ENCODE measurements at places on chromosomes 5 and 9.

DNA sequence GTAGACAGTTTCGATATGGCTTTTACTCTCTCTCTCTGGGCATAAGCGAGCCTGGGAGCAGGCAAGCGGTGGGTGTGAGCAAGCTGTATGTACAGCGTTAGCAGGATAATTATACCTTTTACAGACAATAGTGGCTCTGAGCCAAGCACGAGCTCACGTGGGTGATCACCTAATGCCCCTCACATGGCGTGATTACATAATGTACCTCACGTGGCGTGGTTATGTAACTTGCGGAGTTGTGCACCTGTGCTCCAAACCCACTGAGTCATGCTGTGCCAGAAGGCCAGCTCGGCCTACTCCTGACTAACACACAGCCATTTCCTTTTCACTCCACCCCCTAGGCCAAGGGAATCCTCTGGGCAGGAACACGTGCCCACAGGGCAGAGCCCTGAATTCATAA, 797.2 kb downstream of the EFNA5 start:
- DNase-seq: no peak

DNA sequence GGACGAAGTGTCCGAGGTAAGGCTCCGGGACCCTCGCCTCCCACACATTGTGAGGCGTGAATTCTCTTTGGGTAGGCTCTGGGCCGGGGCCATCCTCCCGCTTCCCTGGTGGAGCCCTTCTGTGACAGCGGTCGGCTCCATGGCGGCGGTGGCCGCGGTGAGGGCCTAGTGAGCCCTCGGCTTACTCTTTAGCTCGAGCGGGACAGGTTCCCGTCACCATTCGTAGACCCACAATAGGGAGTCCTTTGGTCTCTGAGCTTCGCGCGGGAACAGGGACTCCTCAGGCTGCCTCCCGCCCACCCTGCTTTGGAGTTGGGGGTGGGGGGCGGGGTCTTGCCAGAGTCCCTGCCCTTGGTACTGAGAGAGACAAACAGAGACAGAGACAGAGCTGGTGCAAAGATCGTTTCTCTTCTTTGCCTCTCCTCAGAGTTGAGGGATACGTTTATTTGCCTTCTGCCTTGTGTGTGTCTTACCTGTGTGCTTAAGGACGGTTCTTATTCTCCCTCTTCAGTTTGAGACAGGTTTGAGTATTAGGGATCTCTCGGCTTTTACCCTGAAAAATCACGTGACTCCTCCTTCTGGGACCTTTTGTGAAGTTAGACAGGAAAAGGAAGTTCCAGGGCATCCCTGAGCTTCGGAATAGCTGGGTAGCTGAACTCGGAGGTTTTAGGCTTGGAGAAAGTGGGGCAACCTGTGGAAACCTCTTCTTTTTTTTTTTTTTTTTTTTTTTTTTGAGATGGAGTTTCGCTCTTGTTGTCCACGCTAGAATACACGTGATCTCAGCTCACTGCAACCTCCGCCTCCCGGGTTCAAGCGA, 833 bp downstream of the ANKHD1 start:
- peak; percentile 23 for DNase-seq

GRCh38 chr9:120071760-120072159, 508.2 kb downstream of the CDK5RAP2 start:
- no peak for DNase-seq

GRCh38 chr5:133247151-133247709, 195.4 kb downstream of the HSPA4 start:
- no peak for DNase-seq

GRCh38 chr9:89036891-89037290, 45.6 kb downstream of the S1PR3 start:
- no peak for DNase-seq

DNA sequence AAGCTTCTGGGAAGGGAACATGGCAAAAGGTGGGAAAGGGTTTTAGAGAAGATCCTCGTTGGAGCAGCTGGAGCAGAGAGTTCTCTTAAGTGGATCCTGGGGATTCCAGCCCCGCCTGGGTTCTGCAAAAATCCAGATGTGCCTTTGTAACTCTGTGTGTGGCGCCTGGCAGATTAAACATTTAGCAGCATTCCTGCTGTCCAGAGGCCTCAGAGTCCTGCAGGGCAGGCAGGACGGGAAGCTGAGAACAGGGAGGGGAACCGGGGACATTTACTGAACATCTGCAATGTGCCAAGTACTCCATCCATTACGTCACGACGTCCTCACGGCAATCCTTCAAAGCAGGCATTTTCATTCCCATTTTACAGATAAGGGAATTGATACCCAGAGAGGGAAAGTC, 6.0 kb downstream of the EIF4E1B start:
- DNase-seq: no peak

- DNase-seq: no peak
Observed at GRCh38 chr5:130316971-130317680, 412.9 kb downstream of the CHSY3 start.

- no peak for DNase-seq
Observed at GRCh38 chr5:116466727-116467464, 107.7 kb downstream of the SEMA6A start.

DNA sequence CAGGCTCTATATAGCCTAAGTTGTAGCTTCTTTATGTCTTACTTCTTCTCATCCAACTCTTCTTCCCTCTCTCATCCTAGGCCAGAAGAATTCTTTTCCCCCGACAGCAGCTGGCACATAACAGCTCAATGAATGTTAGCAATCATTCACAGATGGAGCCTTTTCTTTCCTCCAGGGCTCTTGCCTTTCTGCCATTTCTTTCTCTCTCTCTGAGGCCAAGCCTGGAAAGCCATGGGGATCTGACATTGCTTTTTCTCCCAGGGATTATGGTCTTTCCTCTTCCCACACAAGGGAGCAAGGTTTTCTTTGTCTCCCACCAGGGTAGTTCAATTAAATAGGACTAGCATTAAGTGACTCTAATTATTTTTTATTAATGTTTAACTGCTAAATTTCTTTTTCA, 20.5 kb downstream of the SMIM15 start:
- no peak for DNase-seq

GRCh38 chr9:70641031-70641430, 226.6 kb upstream of the KLF9 start:
- no peak for DNase-seq

DNA sequence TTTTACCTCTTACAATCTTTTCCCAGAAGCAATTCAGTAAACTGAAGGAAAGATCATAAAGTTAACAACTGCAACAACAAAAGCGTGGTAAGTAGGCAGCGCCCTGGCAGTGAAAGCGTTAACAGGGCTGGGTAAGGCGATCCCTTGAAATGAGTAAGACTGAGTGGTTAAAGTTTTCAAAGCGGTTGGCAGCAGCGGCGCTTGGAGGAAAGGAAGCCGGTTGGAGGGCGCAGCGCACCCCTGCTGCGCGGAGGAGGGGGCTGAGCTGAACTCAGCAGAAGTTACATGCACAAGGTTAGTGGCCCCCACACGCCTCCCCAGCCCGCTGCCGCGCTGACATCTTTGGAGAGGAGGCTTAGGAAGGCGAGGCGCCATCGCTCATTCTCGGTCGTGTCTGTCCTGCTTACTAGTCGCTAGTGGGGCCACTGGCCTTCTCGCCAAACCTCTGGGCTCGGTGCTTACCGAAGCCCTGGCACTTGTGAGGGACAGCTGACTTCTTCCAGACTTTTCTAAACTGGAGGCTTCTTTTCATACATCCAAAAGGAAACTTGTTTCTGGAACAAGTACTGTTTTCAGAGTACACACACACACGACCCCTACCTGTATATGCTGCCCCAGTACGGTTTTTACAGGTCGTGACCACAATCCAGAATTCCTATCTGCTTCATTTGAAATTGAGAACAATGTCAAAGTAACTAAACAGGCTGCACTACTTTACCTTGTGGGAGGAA, at the start of gene SH3RF2:
Gene SH3RF2 (plus strand): TSS at position 178 of the 731 bp plus-strand sequence. CDS start 1,351 bp downstream, outside the sequence.
- no peak for DNase-seq

DNA sequence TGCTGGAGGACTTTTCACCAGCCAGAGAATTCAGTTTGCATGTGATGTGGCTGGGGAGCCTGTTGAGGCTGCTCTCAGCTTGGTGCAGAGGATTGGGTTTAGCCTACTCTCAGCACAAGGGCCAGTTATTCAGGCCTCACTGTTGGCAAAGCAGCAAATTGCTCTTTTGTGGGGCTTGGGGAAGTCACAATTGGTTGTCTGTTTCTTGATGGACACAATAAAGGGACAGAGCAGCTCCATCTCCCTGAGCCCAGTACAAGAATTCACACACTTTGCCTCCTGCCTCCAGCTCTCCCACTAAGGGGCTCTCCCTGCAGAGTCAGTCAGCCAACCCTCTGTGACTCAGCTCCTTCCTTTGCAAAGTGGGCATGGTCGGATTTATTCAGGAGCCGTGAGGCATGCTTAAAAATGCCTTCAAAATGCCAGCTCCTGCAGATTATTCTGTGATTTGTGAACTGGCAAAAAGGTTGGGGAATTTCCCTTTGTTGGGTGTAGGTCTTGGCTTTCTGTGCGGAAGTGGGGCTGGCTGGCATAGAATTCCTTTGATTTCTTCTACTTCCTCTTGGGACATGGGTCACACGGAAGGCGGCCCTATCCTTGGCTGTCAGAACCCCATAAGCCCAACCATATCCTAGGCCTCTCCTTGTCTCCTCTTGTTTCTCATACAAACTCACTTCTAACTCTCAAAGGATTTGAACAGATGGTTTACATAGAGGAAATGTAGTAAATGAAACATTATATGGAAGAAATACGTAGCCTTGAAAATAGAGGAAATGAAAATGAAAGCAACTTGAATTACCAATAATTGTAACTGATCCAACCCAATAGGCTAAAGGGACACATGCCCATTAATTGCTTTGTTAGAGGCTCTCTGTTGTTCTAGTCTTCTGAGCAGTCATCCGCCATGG, 118.7 kb upstream of the CD180 start:
- DNase-seq: no peak

DNA sequence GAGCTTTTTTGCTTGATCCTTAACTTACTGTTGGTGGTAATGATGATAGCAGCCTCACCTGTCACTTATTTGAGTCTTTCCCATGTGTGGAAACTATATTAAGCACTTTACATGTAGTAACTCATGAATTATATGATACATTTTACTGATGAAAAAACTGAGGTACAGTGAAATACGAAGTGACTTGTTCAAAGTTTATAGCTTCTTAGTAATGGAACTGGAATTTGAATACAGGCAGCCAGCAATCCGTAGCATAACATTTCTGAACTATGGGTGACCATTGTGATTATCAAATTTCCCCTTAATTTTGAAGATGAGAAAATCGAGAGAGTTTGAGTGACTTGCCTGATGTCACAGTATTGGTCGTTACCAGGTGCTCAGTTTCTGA, 17.3 kb downstream of the SCAMP1 start:
- DNase-seq: no peak

DNA sequence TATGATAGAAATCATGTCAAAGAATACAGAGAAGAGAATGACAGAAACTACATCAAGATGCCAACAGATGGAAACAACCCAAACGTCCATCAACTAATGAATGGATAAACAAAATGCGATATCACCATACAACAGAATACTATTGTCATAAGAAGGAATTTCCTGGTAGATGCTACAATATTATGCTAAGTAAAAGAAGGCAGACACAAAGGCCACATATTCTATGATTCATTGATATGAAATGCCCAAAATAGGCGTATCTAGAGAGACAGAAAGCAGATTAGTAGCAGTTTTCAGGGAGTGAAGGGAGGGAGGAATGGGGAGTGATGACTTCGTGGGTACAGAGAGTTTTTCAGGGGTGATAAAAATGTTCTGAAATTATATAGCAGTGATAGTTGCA, 58.3 kb upstream of the AKNA start:
- DNase-seq: no peak

DNA sequence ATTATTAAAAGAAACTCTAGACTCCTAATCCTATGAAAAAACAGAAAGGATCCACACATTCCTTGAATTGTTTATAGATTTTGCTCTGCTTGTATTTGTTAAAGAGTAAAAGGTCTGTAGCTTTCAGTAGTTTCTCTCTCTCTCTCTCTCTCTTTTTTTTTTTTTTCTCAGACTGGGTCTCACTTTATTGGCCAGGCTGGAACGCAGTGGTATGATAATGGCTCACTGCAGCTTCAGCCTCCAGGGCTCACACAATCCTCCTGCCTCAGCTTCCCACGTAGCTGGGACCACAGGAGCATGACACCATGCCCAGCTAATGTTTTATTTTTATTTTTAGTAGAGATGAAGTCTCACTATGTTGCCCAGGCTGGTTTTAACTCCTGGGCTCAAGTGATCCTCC, 9.3 kb downstream of the UGT3A2 start:
- no peak for DNase-seq

DNA sequence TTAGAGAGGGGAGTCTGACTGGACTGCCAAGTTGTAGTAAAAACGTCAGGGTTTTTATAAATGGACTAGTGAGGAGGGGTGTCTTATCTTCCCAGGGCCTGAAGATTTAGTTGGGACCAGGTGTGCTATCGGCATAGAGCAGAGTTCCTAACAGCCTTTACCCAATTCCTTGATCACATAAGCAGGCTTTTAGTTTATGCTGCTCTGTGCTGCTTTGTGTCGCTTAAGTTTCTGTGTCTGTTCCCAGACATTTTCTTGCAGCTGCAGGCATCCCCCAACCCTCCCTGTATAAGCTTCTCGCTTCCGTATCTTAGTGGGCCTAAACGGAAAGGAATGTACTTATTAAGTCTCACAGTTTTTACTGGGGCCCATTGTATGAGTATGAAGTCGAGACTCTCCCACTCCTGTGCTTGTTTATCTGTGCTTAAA, 2.6 kb upstream of the SMC5 start:
- no peak for DNase-seq

DNA sequence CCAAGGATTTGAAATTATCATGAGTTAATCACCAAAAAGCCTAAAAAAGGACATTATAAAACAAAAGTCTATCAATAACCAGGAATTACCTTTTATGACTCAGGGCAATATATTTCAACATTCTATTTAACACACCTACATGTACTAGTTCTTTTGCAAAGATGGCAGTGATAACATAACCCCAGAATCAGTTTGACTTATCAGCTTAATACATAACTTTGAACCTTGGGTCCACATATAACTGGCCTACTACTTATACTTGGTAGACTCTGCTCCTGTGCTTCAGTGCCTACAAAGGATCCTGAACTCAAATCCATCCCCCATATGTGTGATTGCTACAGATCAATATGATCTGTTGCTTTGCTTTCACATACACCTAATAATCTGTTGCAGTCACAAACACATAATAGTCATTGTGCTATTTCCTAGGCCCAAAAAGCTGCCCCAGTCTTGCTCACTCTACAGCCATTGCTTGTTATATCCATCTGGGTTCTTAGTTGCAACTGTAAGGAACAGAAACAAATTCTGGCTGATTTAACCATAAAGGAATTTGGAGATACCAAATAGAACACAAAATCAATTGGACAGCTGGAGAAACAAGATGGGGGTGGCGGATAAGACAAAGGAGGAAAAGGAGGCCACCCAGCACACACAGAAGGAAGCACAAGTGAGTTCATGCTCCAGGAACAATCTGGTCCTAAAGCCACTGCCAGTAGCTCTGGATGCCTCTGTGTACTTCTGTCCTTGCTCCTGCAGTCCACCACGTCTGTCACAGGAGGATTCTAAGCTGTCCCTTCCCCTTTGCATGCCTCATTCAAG, 25.5 kb downstream of the DEPDC1B start:
- DNase-seq: no peak

GRCh38 chr5:150636391-150637244, 3.8 kb upstream of the SYNPO start:
- no peak for DNase-seq

GRCh38 chr5:32583582-32584232, 1.6 kb upstream of the SUB1 start:
- no peak for DNase-seq

- DNase-seq: no peak
Observed at GRCh38 chr9:109117856-109118807, 1.6 kb downstream of the TMEM245 start.
